Suprapubic skin (tissue), 4 donors: ENCODE measurements at places on chromosomes 5 and 9. TPM values are rescaled to one million over a fixed set of nuclear protein-coding genes. Genes with fewer than 3 reads are reported as not detected.

DNA sequence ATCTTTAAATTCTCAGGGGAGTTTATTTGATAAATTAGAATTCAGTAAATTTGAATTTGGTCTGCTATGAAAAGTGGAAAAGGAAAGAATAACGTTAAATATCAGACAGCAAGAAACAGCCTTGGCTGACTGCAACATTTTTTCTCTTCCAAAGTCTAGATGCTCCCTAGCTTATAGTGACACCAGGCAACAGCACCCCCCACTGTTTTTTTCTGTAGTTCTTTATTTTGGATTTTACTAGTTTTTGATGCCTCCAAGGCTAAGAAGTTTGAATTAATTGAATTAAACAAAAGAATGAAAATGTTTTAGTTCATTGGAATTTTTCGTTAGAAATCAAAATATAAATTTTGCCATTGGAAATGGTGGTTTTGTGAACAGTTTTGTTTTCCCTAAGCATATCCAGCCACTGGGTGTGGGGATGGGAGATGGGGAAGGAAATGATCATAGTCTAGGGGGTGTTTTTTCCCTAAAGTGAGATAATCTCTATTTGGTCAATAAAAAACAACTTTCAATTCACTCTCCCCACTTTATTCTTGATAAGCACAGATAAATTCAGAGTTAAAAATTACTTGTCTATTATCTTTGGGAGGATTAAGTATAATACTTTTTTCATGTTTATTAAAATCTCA, 199.3 kb upstream of the CD180 start:
- H3K27me3 ChIP-seq = no peaks in the 10 kb centered on the region
- H3K27ac ChIP-seq = no peak overlapping the region
- H3K4me3 ChIP-seq = no peak overlapping the region
- no peaks in the 10 kb centered on the region for H3K36me3 ChIP-seq

GRCh38 chr5:154370119-154370518, 75.7 kb upstream of the SAP30L start:
- DNase-seq = no peak
- peak overlapping the region; percentile 47 for H3K27ac ChIP-seq
- H3K36me3 ChIP-seq = no peaks in the 10 kb centered on the region
- H3K27me3 ChIP-seq = no peaks in the 10 kb centered on the region

DNA sequence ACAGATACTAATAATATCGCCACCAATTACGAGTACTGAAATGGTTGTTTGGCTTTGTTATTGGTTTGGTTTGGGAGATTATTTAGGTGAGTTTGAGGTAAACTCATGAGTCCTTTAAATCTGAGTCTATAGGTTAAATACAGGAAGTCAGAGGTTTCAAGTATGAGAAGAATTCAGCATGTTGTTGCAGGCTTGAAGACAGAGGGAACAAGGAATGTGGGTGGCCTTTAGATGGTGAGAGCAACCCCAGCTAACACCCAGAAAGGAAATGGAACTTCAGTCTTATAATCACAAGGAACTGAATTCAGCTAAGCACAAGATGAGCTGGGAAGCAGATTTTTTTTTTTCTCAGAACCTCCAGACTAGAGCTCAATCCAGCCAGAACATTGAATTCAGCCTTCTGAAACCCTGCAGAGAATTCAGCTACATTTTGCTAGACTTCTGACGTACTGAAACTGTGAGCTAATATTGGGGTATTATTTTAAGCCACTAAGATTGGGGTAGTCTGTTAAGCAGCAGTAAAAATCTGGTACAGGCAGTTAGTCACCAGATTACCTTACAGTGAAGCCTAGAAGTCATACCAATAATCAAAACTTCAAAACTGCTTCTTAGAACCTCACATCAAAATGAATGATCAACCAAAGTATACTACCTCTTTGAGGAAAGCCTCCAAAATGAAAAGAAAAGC, 216.0 kb upstream of the PUM3 start:
- H3K27me3 ChIP-seq = no peaks in the 10 kb centered on the region
- DNase-seq = no peak
- H3K36me3 ChIP-seq = no peaks in the 10 kb centered on the region
- no peak overlapping the region for H3K4me3 ChIP-seq

DNA sequence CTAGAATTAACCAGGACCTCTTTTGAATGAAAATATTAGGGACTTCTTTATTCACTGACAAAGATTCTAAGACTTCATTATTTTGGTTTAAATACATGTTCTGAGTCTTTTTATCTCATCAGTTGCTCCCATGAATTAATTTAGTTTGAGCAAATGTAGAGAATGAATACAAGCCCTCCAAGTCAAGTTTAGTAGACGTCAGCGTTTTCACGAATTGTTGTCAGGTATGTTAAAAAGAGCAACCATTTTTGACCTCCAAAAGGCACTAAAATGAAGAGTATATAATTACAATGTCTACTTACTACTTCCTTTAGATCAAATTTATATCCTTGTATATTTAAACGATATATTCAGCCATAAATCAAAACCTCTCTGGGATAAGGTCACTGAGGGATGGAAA, 809.3 kb upstream of the CDH6 start:
- no peak for DNase-seq
- no peak overlapping the region for H3K4me3 ChIP-seq
- no peaks in the 10 kb centered on the region for H3K4me1 ChIP-seq
- H3K36me3 ChIP-seq = no peaks in the 10 kb centered on the region

DNA sequence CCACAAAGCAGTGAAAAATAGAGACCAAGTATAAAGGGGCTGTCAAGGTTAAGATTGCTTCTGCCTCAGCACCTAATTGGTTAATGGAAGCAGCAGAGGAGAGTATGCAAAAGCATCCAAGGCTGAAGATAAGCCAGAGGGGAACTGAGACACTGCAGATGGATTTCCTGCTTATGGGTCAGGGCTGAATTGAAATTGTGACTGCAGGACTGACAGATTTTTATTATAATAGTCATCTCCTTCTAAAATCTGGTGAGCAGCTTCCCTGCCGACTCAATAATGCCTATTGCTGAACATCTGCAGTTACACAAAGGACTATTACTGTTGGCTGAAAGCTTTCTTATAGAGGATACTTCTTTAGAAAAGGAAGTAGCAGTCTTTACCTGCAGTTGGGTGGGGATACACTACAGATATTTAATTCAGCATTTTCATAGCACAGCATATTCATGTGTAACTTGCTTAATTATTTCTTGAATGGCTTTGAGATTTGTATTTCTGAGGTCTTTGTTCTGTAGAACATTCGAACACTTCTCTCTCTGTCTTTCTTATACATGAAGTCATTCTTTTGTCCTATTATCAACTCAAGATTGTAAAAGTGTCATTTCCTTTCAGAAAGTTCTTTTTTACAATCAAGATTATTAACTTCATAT, 363.0 kb upstream of the RIOK2 start:
- DNase-seq = no peak
- H3K36me3 ChIP-seq = no peaks in the 10 kb centered on the region
- no peaks in the 10 kb centered on the region for H3K27me3 ChIP-seq
- no peak overlapping the region for H3K4me3 ChIP-seq
- no peak overlapping the region for H3K27ac ChIP-seq

DNA sequence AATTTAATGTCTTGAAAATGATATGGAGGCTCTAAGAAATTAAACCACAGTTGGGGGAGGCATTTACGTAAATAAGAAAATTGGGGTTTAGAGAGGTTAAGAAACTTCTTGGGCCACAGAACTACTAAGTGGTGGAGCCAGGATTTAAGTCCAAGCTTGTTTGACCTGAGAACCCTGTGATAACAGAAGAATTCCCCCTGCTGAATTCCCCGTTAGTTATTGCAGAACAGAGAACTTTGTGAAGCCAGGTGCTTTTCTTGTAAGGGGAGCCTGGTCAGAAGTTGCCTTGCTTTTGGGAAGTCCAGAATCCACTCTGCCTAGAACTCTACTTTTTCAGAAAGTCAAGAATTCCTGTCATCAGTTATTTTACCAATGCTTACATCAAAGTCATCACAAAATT, 309.3 kb upstream of the SEMA6A start:
- no peak overlapping the region for H3K27ac ChIP-seq
- no peak overlapping the region for H3K4me3 ChIP-seq
- no peaks in the 10 kb centered on the region for H3K36me3 ChIP-seq
- no peak for DNase-seq
- no peaks in the 10 kb centered on the region for H3K4me1 ChIP-seq
- no peaks in the 10 kb centered on the region for H3K27me3 ChIP-seq

GRCh38 chr9:109903515-109904138, 123.6 kb downstream of the PALM2AKAP2 start:
- no peak overlapping the region for H3K27ac ChIP-seq
- no peak for DNase-seq
- no peak overlapping the region for H3K4me3 ChIP-seq
- peaks cover 15% of the 10 kb centered on the region for H3K4me1 ChIP-seq

GRCh38 chr9:128127568-128127989, at the start of gene PTGES2:
TSS of gene PTGES2 (minus strand) at chr9:128127729. CDS start at chr9:128127717, 12 bp downstream.
- peaks cover 16% of the 10 kb centered on the region for H3K36me3 ChIP-seq
- peak; percentile 87 for DNase-seq
- peak within 1 kb of the TSS; percentile 99 for H3K27ac ChIP-seq

DNA sequence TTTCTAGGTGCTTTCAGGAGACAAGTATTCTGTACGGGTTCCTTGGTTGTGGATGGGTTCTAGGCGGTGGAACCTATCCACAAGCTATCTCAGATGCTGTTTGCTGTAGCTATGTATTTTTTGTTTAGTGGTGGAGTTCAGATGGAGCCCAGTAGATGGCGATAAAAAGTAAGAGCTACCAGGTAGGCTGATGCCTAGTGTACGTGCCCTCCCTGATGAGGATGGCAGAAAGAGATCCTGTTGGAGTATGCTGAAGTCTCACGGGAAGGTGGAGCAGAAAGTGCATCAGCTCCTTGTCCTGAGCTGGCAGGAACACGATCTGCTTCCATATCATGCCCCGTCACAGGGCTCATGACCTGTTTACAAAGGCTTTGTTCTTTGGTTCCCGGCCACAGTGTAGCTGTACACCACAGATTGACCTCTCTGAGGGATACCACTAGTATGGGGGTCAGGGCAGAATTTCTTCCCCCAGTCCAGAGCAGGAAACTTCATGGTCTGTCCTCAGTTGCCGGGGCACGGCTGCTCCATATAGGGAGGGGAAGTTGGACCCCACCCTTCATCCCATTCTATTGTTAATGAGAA, 12.6 kb upstream of the UGT3A2 start:
- H3K4me3 ChIP-seq = no peak overlapping the region
- DNase-seq = no peak
- no peaks in the 10 kb centered on the region for H3K36me3 ChIP-seq
- H3K27ac ChIP-seq = no peak overlapping the region
- H3K4me1 ChIP-seq = peaks cover 3% of the 10 kb centered on the region

DNA sequence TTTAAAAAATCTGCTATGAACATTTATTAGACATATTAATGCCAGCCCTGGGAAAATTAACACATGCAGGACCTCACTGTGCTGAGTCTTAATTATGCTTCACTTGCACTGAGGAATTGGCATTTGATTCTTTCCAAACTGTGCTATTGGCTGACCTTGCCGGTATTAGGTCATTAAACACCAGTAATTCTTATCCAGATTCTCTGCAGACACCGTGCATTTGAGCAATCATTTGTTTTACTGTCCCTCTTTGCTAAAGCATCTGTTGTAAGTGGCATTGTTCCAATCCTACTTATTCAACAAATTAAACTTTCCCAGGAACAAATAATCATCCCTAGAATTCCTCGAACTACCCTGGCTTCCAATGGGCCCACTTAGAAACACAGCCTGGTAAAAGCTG, 145.0 kb downstream of the SLC12A2 start:
- H3K4me1 ChIP-seq = peaks cover 8% of the 10 kb centered on the region
- DNase-seq = no peak
- H3K27me3 ChIP-seq = no peaks in the 10 kb centered on the region
- no peak overlapping the region for H3K4me3 ChIP-seq

- no peak overlapping the region for H3K4me3 ChIP-seq
- H3K4me1 ChIP-seq = no peaks in the 10 kb centered on the region
- H3K36me3 ChIP-seq = no peaks in the 10 kb centered on the region
- no peak overlapping the region for H3K27ac ChIP-seq
- H3K27me3 ChIP-seq = no peaks in the 10 kb centered on the region
These were observed 74.8 kb downstream of the MEF2C start for GRCh38 chr5:88808153-88808552.

GRCh38 chr5:175663186-175664184, 5.6 kb downstream of the HRH2 start:
- no peaks in the 10 kb centered on the region for H3K36me3 ChIP-seq
- H3K4me1 ChIP-seq = peaks cover 4% of the 10 kb centered on the region
- peaks cover 23% of the 10 kb centered on the region for H3K27me3 ChIP-seq
- H3K4me3 ChIP-seq = no peak overlapping the region

GRCh38 chr5:2883771-2884170, 132.3 kb upstream of the IRX2 start:
- H3K4me3 ChIP-seq = no peak overlapping the region
- H3K36me3 ChIP-seq = no peaks in the 10 kb centered on the region
- no peaks in the 10 kb centered on the region for H3K4me1 ChIP-seq
- H3K27ac ChIP-seq = no peak overlapping the region

DNA sequence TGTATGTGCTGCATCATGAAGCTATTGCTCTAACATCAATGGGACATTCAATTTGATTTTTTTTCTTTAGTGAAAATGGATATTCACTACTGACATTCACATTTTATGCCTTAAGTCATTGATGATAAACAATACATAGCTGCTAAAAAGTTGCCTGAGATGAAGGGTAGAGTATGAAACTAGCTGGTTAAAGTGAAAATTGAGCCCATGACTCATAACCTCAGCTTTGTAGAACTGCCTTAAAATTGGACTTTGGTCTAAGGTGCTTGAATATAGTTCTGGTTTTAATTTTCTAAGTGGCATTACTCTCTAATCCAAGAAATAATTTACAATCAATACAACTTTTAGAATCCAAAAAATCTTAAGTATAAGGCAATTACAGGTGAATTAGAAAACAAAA, 740.4 kb upstream of the RIOK2 start:
- H3K36me3 ChIP-seq = no peaks in the 10 kb centered on the region
- H3K4me3 ChIP-seq = no peak overlapping the region
- H3K27ac ChIP-seq = no peak overlapping the region

- H3K27me3 ChIP-seq = no peaks in the 10 kb centered on the region
- H3K4me3 ChIP-seq = no peak overlapping the region
- no peak overlapping the region for H3K27ac ChIP-seq
- peaks cover 37% of the 10 kb centered on the region for H3K4me1 ChIP-seq
These were observed 259.4 kb downstream of the AUH start for GRCh38 chr9:91102269-91102668.

GRCh38 chr9:91904588-91905236, 45.3 kb downstream of the ROR2 start:
- no peak overlapping the region for H3K4me3 ChIP-seq
- no peaks in the 10 kb centered on the region for H3K27me3 ChIP-seq
- peaks cover 31% of the 10 kb centered on the region for H3K4me1 ChIP-seq
- no peak overlapping the region for H3K27ac ChIP-seq
- no peaks in the 10 kb centered on the region for H3K36me3 ChIP-seq
- DNase-seq = no peak

The MUSK gene
- 0.45 TPM for total RNA-seq

The CAMK4 gene
- 2.6 TPM for total RNA-seq

The FSD1L gene
- total RNA-seq = 0.86 TPM

The HTR4 gene
- not detected for total RNA-seq

The IL9 gene
- total RNA-seq = not detected

The WNT8A gene
- total RNA-seq = not detected

The DOCK2 gene
- total RNA-seq = 2.3 TPM

The GARIN3 gene
- not detected for total RNA-seq

The LRRC19 gene
- not detected for total RNA-seq

The WDR41 gene
- 43.1 TPM for total RNA-seq

The RABEPK gene
- total RNA-seq = 11.4 TPM

The SPAAR gene
- total RNA-seq = 1.3 TPM
